T-helper 2 cell (primary cell): ENCODE measurements at places on chromosomes 2 and 18.

- DNase-seq: no peak
These were observed 69.0 kb upstream of the DLGAP1 start for GRCh38 chr18:4524096-4524495.

GRCh38 chr2:95051626-95052025, 26.1 kb downstream of the MAL start:
- DNase-seq: no peak

GRCh38 chr18:56001576-56001975, 413.6 kb upstream of the TCF4 start:
- DNase-seq: no peak

DNA sequence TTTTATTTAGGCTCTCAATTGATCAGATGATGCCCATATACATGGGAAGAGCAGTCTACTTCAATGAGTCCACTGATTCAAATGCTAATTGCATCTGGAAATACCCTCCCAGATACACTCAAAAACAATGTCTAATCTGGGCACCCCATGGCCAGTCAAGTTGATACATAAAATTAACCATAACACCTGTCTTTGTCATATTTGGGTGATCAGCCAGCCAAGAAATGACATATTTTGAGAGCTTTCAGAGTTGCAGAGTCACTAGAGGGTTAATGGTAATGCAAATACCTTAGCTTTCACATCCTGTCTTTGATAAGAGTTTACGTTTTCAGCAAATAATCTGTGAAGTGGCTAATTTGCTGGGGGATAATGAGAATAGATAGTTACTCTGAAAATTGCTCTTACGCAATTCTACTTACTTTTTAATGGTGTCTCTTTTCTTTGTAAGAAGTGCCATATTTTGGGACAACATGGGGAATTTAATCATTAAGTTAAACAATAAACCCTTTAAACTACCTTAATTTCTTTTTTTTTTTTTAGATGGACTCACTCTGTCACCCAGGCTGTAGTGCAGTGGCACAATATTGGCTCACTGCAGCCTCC, 49.1 kb downstream of the CCDC195 start:
- no peak for DNase-seq

GRCh38 chr2:3105814-3106569, 271.6 kb downstream of the EIPR1 start:
- DNase-seq: no peak

GRCh38 chr2:110783196-110783873, 51.0 kb downstream of the ACOXL start:
- no peak for DNase-seq

DNA sequence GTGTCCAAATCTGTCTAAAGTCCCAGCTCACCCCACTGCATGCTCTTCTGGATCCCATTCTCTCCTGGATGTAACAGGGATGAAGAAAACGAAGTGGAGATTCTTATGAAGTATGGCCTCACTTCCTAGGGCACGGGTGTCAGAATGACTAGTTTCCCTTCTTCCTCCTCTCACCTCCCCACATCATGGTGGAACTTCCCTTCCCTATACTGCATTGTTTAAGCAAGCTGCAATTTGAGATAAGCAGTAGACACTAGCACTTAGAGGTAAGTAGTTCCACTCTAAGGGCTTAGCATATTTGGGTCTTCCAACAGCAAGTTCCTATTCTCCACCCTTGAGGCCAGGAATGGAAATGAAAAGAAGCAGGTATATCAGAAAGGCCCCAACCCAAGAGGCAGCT, 29.7 kb downstream of the SLC4A5 start:
- DNase-seq: no peak

DNA sequence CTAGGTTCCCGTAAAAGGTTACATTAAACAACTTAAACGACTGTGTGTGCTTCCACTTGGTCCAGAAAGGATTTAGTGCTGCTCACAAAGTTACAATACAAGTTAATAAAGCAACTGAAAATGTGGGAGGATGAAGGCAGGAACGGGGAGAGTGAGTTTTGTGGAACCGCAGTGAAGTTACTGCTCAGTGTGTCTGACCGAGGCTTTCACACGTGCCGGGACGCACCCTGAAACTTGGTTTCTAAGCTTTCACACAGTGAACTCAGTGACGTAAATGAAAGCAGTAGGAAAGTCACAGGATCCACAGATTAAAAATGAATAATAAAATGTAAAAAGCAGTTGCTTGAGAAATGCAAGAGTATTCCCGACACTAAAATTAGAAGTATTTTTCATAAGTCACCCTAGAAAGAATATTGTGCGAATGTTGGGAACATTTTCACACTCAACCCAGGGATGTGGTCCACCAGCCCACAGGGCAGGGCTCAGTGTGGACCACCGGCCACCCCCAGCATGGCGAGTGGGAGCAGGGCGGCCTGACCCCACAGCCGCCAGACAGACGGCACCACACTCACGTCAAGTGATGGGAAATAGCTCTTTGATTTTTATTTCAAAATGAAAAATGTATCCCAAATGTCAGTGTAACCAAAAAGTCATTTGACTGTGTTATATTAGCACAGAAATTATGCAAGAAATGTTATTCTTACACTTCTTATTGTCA, 32.6 kb upstream of the CHMP1B start:
- DNase-seq: no peak

DNA sequence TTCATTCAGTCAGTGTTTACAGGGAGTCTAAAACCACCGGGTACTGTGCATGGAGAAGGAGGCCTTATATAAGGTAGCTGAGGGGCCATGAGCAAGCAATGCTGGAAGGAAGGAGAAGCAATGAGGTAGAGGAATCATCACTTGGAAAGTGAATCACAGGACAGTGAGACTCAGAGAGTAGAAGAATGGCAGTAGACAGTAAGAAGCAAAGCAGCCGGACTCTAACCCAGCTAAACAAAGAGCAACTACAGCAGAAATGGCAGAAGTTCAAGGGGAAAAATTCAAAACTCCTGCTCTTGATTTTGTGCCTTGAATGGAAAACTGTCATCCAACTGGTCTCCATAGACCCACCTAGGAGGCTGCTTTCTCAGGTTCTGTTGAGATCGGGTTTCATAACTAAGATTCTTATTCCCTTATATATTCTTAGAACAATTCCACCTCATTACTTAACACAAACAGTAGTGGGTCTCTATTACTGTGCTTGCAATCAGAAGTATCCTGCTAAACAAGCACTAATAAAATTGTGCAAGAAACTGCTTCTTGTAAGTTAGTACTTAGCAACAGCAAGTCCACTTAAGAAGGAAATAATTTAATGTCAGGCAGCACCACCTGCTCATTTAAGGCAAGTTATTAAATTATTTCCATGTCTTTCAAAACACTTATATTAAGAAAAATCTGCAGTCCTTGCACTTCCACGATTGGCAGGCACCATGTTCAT, 68.0 kb downstream of the RBMS1 start:
- DNase-seq: no peak

- no peak for DNase-seq
These were observed 8.9 kb downstream of the EPC2 start for GRCh38 chr2:148653437-148653836.

- no peak for DNase-seq
These were observed 21.9 kb downstream of the NEMP2 start for GRCh38 chr2:190512539-190513095.

DNA sequence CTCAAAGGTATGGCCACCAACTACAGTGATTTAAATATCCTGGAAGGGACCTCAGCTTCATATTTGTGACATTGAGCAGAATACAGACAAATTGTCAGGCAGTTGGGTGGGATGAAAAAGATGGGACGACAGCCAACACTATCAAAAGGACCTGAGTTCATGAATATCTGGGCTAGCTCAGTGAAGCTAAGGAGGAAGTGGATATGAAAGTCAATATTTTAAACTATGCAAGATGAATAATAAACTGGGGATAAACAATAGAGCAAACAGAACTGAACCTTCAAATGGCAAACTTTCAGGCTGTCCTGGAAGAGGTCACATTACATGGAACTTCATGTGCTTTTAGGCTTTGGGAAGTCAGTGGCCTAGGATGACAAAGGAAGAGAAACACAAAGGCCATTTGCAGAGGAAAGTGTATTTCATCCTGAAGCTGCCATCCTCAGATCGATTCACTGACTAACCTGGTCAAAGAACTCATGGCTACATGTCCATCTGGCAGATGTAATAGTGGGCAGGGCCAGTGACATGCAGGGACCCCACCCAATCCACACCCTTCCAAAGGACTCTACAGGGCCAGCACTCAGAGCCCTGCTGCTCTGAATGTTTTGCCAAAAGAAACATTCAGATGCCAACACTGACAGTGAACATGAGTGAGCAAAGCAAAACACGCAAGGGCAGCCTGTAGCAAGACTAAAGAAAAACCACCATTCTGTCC, 175.7 kb downstream of the ETAA1 start:
- no peak for DNase-seq

DNA sequence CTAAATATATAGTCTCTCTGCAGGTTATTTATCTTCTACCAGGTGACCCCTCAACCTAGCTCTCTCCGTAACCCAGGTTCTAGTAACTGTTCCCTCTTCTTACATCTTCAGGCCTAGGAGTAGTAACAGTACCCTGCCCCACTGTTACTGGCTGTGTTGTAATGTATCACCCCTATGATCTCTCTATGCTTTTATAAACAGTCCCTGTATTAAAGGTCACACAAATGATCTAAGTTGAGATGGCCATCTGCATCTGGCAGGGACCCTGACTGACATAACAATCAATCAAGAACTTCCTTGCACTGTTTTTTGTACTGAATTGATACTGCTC, 219.7 kb upstream of the STK17B start:
- no peak for DNase-seq

DNA sequence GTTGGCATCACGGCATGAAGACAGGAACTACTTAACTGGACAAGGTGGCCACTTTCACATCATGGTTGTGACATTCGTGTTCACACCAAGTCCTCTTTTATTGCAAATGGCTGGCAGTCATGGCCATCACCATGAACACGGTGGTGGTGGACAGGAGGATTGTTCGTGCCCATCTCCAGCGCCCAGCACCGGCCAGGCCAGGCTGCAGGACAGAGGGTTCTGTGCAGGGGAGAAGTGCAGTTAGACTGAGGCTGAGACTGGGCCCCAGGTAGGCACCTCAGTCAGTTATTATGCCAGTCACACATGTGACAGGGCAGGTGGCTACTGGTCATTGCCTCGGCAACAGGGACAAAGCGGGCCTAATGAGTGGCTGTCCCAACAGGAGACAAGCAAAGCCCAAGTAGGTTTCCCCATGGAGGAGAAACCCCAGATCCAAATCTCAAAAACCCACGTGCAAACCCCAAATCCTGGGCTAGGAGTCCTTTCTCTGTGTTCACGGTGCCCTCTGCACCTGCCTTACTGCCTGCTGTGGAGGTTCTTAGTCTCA, 468.1 kb upstream of the MYT1L start:
- no peak for DNase-seq

DNA sequence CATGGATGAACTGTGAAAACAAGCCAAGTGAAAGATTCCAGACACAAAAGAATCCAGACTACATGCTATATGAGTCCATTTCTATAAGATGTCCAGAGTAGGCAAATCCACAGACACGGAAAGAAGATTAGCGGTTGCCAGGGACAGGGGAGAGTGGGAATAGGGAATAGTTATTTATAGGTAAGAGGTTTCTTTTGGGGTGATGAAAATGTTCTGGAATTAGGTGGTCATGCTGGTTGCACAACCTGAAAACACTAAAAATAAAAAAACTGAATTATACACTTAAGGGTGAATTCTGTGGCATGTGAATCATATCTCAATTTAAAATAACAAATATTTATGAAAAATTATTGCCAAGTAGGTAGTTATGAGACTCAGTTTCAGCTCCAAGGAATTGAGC, 168.4 kb downstream of the LTBP1 start:
- DNase-seq: no peak

GRCh38 chr2:54878182-54878581, 154.7 kb downstream of the EML6 start:
- no peak for DNase-seq

DNA sequence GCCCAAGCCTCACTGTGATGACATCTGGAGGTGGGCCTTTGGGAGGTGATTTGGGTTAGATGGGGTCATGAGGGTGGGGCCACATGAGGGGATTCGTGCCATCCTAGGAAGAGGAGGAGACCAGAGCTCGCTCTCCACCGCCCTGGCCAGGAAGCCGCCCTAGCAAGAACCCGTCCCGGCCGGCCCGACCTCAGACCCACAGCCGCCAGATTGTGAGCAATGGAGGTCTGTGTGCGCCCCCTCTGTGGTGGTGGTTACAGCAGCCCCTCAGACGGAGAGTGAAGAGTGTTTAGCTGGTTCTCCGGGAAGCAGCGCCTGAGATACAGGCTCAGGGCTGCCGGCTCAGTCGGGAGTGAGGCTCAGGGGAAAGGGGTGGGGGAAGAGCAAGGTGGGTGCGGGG, 83.3 kb downstream of the RTP5 start:
- DNase-seq: no peak

- no peak for DNase-seq
These were observed 33.9 kb downstream of the FN1 start for GRCh38 chr2:215401896-215402379.

DNA sequence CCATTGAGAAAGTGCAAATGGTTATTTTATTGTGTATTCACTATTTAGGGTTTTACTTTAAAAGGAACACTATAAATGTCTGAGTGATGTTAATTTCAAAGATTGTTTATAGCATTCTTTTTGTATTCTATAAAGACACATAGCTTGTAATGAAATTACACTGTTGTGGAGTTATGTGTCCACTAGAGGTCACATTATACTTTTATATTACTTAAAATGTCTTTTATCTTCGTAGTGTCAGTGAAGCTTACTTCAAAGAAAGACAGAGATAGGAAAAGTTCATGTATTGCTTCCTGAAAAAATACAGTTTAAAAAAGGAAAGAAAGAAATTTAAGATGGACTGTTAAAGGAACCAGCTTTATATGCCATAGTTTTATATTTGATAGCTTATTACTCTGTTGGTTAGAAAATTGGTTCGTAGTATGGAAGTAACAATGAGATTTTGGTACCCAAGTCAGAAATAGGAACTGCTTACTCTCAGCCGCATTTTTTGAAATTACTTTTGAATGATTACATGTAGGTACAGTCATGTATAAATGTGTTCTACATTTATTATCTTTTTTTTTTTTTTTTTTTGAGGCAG, 20.5 kb downstream of the APLF start:
- DNase-seq: peak; percentile 44

DNA sequence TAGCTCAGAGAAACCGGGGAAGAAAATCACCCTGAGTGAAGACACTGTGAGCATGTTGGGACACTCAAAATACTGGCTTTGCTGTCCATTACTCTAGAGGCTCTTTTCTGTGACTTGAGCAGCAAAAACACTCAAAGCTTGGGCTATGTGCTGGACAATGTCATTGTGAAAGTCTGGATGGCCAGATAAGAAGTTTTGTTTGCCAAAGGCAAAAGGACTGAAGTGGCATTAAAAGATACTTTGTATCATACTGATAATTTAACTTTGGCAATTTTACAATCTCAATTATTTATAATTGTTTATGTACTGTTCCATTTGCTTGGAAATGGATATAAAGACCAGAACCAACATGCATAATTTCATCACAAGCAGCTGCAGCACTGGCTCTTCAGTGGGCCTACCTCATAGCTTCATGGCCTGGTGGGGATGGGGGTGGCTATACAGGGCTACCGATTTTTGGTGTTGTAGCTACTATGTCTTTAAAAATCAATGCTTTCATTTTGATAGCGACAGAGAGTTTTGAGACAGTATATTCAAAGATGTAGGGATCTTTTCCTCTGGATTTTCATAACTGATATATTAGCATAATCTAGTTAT, 51.1 kb downstream of the RBKS start:
- DNase-seq: no peak
